Activated CD8-positive, alpha-beta memory T cell treated with anti-CD3 and anti-CD28 coated beads, Interleukin-2, amount 10 ng/mL, durations not matched to agents 7 days and 5 days (primary cell): ENCODE measurements at places on chromosomes 16 and 17.

GRCh38 chr16:28219282-28219681 lies 7.5 kb upstream of the XPO6 start:
- no peak for DNase-seq

GRCh38 chr17:70834039-70834438 lies 664.7 kb downstream of the KCNJ2 start:
- DNase-seq = no peak

DNA sequence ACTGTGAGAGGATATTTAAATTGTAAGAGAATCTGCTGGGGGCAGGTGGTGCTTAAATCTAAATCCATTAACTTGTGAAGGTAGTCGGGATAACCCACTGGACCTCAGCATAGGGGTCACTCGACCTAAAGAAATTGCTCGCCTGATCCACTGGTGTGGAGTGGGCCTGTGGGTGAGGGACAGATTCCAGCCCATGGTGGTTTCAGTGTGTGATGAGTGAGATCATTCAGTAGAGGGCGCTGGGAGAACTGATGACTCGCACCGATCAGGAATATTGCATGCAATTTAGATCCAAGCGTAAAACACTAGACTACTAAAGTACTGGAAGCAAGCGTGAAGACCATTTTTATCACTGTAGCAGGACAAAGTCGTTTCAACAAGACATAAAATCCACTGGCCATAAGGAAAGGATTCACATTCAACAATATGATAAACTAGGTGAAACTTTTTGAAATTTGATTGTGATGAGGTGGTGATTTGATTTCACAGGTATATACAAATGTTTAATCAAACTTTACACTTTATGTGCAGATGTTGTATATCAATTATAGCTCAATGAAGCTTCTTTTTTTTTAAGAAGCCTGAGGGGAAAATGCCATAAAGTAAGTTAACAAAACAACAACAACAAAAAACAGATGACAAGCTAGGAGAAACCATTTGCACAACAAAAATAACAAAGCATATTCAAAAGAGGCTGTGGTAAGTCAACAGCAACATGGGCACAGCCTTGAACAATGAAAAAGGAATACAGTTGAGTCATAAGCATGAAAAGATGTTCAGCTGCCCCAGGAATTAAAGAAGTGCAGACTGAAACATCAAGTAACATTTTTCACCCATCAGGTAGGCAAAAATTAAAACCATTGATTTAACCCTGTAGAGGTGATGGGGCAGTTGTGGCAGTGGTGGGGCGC lies 7.5 kb upstream of the TMEM170A start:
- DNase-seq = peak; percentile 48

- DNase-seq = no peak
Observed at GRCh38 chr17:18093616-18094408, 6.1 kb downstream of the DRG2 start.

GRCh38 chr16:23279721-23280153 lies 22.4 kb upstream of the SCNN1B start:
- DNase-seq = no peak

DNA sequence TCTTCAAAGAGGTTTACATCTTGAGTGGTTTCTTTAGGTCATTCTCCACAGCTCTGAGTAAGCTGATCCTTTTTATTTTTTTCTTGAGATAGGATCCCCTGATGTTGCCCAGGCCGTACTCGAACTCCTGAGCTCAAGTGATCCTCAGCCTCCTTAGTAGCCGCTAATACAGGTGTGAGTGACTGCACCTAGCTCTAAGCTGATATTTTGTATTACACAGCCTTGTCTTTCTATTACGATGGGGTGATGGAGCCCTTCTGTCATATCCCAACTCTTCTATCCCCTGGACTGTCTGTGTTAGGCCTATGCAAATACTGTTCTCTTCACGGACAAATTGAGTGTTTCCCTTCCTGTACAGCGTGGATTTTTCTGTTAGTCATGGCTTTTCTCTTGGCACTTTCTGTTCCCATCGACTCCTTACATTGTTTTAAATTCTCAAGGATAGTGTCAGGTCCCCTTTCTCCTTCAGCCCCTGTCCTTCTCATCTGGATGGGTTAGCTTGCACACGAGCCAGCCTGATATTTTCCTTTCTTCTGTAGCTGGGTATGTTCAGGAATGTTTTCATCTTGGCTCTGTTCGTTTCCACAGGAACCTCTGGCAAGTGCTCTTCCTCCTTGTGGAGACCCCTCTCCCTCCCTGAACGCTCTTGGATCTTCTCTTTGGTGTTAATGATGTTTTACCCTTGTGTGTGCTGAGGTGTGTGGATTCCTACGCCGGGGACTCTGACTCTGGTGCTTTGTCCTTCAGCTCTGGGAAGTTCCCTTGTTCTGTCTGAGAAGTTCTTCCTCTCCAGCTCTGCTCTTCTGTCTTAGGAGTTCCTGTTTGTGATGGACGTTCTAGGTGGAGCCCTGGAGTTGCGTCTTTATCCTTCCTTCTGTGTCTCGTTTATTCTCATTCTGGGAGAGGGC lies 2.3 kb downstream of the BANP start:
- no peak for DNase-seq

GRCh38 chr16:12293017-12293618 lies 316.6 kb downstream of the SNX29 start:
- DNase-seq = no peak

GRCh38 chr16:82917886-82918595 lies 291.3 kb downstream of the CDH13 start:
- no peak for DNase-seq

- no peak for DNase-seq
Observed at GRCh38 chr17:61316633-61317032, 83.0 kb upstream of the TBX2 start.

- no peak for DNase-seq
Observed at GRCh38 chr16:66444049-66444481, 17.0 kb downstream of the BEAN1 start.

DNA sequence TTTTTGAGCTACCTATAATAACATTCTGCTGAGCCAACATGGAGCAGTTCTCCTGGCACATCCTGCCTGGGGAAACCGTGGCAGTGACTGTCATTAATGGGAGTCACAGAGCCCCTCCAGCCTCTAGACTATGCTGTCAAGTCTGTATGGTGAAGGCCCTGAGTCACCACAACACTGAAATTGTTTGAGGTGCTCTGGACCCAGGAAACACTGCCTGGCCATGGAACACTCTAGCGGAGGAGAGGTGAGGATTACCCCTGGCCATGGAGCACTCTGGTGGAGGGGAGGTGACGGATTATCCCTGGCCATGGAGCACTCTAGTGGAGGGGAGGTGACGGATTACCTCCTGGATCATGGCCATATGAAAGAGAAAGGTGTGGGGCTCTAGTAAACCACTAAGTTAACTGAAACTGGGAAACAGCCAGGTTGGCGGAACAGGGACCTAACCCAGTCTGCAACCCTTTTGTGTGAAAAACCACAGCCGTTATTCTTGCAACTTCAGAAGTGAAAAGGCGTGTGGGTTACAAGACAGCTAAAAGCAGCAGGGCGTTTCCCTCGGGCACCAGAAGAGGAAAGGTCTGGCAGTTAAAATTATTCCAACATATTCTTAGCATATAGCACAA lies 156.7 kb downstream of the KCNJ12 start:
- DNase-seq = peak; percentile 50

DNA sequence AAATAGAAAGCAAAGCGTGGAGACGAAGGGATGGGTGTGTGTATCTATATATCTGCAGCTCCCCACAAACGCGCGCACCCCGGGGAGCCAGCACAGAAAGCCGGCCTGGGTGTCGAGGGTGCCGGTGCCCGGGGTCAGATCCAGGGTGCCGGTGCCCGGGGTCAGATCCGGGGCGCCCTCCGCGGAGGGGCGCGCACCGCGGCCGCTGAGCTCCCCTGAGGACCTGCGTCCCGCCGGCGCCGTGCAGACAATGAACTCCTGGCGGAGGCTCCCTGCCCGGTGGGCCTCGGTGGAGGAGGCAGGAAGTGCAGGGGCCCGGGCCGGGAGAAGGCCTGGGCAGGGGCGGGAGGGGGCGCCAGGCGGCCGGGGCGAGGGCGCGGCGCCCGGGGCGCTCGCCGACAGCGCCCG lies 1.1 kb downstream of the ZNF423 start:
- DNase-seq = no peak

DNA sequence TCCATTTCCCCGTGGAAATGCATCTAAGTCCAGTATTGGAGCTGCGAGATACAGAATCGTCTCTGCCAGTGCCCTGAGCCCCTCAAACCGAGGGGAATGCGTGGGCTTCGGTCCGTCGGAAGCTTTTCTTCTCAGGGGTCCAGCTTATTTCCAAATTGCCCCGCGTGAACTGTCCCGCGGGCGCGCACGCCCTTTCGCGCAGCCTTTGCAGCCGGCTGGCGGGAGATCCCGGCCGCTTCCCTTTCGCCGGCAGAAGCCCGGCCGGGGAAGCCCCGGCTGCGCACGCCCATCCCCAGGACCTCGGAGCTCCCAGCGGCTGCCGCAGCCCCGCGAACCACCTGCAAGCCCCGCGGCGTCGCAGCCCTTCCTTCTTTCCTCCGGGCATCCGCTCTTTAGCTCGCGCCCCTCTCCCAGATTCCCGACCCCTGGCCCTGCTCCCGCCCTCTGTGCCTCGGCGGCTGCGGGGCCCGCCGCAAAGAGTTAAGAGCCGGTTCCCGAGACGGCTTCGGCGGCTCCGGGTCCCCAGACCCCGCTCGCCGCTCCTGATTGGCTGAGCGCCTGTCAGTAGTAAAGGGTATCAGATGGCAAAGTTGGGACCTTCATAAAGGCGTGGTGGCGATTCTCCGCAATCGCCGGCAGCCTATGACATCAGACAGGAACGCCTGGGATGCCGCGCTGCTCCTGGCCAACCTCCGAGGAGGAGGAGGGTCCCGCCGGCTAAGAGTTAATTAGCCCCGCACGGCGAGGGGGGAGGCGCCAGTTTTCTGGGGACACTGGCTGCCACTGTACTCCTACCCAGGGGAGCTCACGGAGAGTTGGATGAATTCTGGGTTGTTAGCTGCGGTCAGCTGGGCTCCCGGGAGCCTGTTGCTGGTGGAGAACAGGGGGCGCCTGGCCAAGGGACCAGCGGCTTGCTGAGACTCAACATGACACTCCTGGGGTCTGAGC lies at the start of gene MYOCD:
Gene MYOCD (plus strand): TSS at position 628 of the 948 bp plus-strand sequence. CDS start 299 bp downstream, at position 927.
- DNase-seq = no peak
